ENCODE measurements at places on chromosomes 3 and 15.

DNA sequence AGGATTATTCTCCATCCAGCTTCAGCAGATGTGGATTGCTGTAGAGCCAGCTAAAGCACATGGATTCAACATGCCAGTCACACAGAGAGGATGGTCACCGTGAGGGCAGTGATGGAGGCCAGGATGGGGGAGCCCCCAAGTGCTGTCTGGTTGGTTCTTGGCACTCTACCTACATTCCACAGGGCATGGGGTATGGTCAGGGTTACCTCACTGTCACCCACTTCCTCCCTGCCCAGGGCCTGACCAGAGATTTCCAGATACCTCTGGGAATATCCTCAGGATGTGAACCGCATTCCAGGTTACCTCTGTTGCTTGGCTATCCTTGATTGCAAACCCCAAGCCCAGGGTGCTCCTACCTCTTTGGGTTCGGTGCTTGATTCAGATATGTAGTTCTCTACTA, 147.3 kb upstream of the TRIM42 start:
- no peak for DNase-seq

DNA sequence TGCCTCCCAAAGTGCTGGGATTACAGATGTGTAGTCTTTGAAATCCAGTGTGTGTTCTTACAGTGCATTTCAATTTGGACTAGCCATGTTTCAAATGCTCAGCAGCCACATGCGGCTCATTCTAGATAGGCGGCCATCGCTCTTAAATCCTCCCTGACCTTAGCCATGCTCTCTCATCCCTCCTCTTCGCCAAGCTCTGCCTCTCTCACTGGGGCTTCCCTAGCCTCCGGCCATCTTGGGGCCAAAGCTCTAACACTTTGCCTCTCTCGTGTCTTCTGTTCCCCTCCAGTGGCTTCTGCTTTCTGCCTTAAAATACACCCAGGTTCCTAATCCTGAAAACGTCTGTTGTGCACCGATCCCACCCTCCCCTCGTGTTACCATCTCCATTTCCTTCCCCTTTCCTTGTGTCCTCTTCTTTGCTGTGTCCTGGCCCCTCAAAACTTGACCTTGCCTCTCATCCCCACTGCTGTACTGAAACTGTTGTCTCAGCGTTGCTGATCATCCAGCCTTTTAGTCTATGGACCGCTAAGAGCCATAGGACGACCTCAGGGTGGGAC, 1.4 kb upstream of the GHRL start:
- no peak for DNase-seq

DNA sequence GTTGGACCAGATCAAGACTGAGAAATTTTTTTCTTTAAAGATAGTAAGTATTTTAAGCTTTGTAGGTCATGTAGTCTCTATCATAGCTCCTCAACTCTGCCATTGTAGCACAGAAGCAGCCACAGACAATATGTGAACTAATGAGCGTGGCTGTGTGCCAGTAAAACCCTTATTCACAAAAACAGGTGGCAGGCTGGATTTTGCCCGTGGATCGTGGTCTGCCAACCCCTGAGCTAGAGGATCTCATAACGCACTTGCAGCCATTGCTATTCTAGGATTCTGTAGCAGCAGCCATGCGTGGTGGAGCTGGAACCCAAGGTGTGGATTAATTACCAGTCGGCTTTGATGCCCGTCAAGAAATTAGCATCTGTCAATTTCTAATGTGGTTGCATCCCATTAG, 68.7 kb upstream of the PLXNA1 start:
- no peak for DNase-seq

- no peak for DNase-seq
Measured at GRCh38 chr15:25847051-25847450, 16.1 kb downstream of the ATP10A start.

GRCh38 chr15:98025237-98025636, 64.7 kb downstream of the ARRDC4 start:
- no peak for DNase-seq
